ENCODE measurements at places on chromosomes 13 and 19. TPM values are rescaled to one million over a fixed set of nuclear protein-coding genes. Genes with fewer than 3 reads are reported as not detected.

DNA sequence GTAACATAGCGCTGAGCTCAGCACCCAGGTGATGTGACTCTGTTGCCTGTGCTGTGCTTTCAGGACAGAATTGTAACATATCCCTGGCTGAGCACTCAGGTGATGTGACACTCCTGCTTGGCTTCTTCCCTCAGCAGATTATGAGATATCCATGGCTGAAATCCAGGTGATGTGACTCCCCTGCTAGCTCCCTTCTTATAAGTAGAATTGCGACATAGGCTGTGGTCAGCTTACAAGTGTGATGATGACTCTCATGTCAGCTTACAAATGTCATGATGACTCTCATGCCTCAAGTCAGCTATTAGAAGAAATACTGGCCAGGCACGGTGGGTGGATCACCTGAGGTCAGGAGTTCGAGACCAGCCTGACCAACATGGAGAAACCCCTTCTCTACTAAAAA, 14.3 kb upstream of the ZNF429 start:
- DNase-seq: no peak

GRCh38 chr13:28387740-28388501, 107.0 kb downstream of the FLT1 start:
- DNase-seq: no peak

QPCTL gene
- total RNA-seq: 6.1 TPM

OR2Z1 gene
- total RNA-seq: not detected

TUBA3C gene
- total RNA-seq: not detected
